ENCODE measurements at places on chromosomes 6 and 20.

DNA sequence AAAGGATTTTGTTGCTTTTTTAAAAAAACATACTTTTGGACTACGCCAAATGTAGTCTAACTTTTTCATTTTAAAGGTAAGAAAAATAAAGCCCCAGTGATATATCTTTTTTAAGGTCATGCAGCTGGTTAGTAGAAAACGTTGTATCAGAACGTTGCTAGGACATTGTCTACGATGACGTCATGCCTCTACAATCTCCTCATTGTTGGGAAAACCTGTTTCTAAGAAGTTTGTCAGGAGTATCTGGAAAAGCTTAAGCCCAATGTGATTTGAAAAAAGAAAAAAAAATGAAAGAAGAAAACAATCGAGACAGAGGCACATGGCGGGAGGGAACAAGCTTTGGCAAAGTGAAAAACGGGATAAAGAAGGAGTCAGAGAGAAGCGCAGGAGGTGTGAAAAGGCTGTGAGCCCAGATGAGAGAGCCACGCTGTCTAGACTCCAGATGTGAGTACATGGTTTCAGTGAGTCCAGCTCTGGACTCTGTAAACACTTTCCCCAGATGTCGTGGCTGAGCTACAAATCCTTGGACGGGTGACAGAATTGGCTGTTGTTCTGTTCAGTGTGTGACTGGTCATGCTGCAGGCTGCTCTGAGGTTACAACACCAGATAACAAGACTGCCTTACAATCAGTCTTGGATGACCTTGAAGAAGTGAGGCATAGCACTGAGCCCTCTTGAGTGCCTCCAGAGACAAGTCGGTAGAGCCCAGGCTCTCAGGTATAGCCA is 656.7 kb upstream of the ID4 start:
- DNase-seq, result no peak

- no peak for DNase-seq
Observed at GRCh38 chr20:6420336-6420735, 297.5 kb upstream of the FERMT1 start.

DNA sequence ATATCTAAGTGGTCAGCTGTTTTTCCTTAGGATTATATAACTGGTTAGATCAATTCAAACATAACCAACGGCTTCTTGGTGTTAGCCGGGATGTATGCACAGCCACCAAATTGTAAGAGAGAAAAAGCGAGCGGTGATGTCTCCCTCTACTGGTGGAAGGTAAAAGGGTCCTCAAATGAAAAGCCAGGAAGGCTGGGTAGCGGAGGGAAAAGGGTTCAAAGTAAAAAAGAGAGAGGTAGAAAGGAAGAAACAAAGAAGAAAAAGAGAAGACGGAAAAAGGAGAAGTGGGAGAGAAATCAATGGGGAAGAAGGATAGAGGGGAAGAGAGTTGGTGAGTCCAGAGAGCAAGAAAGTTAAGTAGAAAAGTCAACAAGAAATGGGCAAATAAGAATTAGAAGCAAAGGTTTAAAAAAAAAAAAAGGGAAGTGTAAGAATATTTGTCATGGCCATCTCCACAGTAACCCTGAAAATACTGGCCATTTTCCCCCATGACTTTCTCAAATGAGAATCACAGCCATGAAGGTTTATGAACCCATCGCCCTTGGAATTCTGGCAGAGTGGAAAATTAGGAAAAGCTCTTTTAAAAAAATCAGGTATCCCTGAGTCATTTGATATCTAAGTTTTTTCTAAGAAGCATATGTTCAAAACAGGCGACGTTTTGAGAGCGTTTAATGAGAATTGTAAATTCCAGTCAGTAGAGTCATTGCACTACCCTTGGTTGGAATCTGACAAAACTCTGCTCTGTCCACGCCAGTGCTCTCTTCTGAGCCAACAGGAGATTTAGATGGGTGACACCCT is 155.6 kb upstream of the SNX9 start:
- peak; percentile 66 for DNase-seq

DNA sequence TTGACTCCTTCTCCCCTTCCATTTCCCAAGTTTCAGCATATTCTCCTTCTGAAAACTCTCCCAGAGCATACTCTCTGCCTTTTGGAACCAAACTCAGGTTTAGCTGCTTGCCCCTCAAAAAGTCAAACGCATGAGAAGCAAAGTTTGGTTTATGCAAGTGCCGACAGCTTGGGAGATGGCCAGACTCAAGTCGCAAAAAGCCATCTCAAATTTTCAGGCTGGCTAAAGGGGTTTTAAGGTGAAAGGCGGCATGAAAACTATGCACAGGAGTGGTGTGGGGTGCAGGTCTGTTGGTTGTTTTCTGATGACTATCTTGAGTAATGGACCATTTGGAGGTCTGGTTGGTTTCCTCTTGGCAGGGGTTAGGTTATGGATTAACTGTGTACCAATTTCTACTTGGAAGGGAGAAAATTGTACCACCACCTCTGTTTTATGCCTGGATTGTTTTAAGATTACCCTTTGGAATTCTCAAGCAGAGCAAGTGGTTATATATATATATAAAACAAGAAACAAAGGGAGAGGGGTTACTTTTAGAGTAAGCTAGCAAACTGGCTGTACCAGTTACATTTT is 52.4 kb upstream of the SCGN start:
- DNase-seq, result no peak

- DNase-seq, result peak; percentile 38
Observed at GRCh38 chr6:148972481-148972880, 225.7 kb downstream of the UST start.

DNA sequence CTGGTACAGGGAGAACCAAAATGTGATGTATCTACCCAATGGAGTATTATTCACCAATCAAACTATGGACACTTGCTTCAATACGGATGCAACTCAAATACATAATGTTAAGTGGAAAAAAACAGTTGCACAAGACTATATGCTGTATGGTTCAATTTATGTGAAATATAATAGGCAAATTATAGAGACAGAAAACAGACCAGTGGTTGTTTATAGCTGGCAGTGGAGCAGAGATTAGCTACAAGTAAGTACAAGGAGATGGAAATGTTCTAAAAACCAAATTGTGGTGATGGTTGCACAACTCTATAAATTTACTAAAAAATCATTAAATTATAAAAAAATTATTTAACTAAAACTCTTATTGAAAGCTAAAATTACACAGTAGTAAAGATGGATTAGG is 113.2 kb downstream of the PRDM1 start:
- DNase-seq, result no peak

GRCh38 chr6:157723376-157723775 is 99.7 kb upstream of the SNX9 start:
- DNase-seq, result no peak

GRCh38 chr6:169045486-169045885 is 208.2 kb downstream of the THBS2 start:
- no peak for DNase-seq

- no peak for DNase-seq
Observed at GRCh38 chr6:19811397-19812079, 25.6 kb upstream of the ID4 start.

DNA sequence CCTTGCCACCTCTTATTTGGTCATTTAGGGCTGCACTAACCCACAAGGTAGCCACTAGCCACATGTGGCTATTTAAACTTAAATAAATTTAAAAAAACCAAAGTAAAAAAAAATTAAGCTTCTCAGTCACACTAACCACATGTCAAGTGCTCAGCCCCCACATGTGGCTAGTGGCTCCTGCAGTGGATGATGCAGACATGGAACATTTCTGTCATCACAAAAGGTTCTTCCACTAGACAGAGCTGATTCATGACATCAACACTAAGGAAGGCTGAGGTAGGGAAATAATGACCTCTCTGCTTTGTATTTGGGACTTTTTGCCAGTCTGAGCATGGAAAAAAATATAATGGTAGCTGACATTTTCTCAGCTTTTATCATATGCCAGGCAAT is 173.0 kb upstream of the FERMT1 start:
- DNase-seq, result peak; percentile 4

GRCh38 chr6:43853066-43853650 is 83.1 kb downstream of the VEGFA start:
- no peak for DNase-seq

DNA sequence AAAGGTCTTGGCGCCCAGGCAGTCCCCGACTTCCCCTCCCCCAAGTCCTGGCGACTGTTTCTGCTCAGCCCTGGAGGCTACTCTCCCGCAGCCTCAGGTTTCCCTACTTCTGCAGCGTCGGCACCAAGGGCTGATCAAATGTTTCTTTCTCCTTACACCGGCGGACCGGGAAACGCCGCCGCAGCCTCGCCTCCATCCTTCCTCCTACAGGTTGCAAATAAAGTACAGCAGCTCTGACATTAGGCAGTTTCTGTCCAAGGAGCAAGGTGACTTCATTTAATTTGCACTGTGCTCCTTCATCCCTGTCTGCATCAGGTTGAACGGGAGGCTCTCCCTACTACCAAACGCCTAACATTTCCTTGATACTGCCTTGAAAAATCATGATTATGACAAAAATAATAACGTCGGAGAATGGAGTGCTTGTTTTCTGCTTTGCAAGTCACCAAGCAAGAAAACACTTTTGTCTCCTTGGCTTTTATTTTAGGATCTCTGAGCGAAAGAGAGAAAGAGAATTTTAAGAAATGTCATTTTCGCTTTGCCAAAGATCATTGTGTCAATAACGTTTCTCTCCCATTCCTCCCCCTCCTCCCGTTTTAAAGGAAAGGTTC is 1.0 kb downstream of the CLIC5 start:
- no peak for DNase-seq

DNA sequence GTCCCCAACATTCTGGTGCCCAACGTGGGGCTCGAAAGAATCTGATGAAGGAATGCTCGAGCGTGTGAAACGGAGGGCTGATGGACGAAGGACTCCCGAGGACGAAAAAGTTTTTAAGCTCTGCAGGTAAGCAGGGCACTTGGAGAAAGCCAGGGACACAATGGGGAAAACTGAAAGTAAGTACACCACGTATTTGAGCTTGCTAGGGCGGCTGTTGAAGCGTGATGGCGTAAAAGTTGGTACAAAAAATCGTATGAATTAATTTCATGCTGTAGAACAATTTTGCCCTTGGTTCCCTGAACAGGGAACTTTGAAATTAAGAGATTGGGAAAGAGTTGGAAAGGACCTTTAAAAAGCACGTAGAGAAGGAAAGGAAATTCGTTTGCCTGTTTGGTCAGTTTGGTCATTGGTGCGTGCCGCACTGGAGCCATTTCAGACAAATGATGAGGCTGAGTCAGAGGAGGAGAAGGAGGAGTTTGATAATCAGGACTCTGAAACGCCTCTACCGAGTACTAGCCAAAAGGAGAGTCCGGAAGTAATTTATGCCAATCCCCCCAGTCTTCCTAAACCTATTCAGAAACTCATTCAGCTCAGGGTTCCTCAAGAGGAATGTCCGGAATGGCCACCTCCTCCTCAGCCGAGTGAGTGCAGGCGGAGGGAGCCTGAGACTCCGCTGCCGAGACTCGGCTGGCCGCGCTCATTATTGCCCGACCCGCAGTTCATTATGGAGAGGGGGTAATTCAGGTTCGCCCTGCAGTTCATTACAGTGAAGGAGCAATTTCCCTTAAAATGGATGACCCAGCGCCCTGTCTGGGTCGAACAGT is 59.2 kb upstream of the PRSS16 start:
- DNase-seq, result peak; percentile 79

DNA sequence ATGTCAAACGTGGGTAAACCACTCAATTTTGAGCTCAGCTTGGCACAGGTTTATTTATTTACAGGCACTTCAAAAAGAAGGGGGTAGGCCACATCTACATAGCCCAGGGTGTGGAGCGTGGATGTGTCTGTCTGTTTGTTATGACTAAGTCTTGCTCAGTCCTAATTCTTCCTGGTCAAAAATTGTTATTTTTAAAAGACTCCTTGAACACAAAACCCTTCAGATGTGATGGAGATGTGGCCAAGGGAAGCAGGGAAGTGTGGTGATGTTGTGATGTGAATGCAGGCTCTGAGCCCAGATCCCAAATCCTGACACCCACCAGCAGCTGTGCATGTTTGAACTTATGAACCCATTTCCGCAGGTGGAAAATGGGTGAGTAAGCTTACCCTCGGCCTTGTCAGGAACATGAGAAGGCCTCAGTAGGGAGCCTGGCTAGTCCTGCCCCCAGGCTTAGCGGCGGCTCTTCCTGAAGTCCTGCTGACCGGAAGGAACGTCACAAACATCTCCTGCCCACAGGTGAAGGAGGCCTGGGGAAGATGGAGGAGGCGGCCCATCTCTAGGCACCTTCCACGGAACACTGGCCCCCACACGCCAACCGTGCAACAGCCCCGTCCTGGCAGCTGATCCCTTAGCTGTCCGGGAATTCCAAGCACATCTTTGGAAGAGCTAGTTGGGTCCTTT is 119.7 kb downstream of the MYLK4 start:
- peak; percentile 95 for DNase-seq

GRCh38 chr6:81762606-81763005 is 10.1 kb upstream of the TENT5A start:
- DNase-seq, result no peak

- DNase-seq, result no peak
Observed at GRCh38 chr20:6914986-6915385, 147.5 kb downstream of the BMP2 start.

DNA sequence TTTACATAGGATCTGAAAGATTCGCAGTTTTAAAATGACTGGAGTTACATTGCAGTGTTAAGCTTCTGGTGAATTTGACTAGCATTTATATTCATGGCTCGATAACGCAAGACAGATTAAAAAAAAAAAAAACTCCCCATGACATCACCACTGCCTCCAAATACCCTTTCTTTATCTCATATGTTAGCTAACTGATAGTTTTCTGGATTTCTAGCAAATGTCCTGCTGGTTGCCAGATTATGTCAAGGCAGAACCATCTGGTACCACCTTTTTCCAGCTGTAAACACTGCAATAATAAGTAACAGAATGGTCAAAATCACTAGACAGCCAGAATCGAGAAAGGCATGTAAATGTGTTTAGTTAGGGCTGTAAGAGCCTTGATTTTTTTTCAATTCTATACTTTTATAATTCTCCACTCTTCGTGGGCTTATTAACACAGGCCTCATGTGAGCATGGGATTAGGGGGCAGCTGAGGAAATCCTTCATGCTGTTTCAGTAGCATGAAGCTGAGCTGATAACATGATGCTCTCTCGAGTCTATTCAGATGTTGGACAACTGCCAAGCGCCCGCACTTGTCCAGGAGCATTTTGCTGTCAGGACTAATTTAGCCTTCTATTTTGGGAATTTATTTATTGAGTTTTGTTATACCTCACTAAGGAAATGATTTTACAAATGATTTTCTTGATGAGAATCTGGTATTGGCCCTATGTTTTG is 166.0 kb upstream of the SCGN start:
- DNase-seq, result no peak

All from astrocyte (in vitro differentiated cells and primary cell).